ENCODE measurements at places on chromosomes 16 and 17.
A peak's percentile ranks its signal among the peaks of the same experiment; 100 is the strongest.

DNA sequence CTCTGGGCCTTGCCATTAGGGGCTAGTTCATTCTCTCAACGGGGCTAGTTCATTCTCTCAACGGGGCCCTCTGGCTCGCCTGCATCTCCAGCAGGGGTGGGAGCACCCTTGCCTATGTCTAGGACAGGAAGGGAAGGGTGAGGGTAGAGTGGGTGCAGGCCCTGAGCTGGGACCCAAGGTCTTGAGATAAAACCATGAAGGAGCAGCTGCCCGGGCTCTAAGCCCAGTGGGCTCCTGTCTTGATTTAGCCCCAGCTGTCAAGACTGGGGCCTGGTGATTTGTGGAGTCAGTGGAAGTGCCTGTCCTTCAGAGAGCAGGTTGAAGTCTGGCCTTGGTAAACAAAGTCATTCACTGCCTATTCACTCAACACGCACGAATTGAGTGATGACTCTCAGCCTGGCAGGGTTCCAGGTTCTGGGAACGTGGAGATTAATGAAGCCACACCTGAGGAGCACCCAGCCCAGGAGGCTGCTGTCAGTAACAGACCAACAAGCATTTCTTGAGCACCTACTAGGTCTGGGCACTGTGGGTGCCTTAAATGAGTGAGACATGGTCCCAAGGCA lies 35.4 kb downstream of the WNT3 start:
- DNase-seq = no peak

DNA sequence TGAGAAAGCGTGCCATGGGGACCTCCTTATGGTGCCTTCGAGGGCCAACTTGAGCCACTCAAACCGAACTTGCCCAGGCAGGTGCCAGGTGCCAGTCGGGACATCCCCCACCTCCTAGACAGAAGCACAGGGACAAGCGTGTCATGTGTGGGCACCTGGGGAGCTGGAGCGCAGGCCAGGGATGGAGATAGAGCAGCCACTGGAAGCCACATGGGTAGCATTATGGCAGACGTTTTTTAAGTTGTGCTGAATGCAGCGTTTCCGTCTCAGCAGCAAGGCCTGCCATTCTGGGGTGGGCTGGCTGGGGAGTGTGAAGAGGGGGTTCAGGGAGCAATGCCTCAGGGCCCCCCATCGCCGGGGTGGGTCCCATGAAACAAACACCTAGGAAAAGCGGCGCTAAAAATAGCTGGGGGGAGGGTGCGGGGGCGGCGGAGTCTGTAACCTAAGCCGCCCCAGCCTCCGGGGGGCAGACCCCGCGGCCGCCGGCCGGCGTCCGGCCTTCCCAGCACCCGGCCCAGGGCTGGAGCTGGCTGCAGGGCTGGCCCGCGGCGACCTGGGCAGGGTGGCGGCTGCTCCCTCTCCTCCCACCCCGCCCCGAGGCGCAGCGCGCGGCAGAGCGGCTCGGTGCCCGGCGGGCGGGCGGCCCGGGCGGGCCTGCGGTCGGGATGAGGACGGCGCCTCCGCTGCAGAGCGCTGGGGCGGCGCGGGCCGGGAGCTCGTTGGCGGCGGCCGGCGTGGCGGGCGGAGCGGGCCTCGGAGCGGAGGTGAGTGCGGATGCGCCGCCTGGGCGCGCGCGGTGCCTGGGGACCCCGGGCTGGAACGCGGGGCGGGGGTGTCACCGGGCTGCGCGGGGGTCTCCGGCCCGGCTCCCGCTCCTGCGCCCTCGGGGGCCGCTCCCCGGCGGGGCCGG lies at the start of gene ZNF469:
Gene ZNF469 (plus strand): TSS at position 469 of the 910 bp plus-strand sequence. CDS start 44,512 bp downstream, outside the sequence.
- DNase-seq = no peak

GRCh38 chr17:18382441-18383078 lies 5.0 kb downstream of the EVPLL start:
- no peak for DNase-seq

- no peak for DNase-seq
These were observed 473.1 kb downstream of the GRIN2A start for GRCh38 chr16:9708972-9709620.

- DNase-seq = no peak
These were observed 2.1 kb downstream of the SSTR2 start for GRCh38 chr17:73166731-73167581.

DNA sequence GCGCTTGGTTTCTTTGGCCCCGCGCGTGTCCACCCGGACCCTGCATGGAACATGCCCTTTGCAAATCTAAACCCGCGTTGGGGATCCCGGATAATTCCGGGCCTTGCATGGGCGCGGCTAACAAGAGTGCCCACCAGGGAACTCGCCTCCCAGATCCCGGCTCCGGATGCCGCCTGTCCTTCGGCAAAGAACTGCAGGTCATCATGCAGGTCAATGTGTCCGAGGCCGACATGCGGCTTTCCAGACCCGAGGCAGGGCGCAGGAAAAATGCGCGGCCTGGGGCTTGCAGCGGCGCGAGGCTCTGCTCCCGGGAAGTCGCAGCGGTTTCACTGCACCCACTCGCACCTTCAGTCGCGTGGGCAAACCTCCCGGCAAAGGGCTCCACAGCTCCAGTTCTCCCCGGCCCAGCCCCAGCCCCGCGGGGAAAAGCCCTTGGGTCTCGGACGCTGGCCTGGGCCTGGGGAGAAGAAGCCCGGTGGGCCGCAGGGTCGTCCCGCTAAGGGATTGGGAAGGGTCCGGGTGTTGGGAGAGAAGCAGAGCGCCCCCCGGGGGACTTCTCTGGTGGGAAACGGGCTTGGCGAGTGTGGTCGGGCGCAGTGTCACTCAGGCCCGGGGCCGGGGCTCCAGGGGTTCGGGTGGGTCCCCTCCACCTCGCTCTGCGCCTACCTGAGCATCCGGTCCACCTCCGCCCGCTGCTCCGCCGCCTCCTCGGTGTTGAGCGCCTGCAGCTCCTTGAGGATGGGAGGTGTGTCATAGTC lies 805 bp downstream of the HNF1B start:
- no peak for DNase-seq

DNA sequence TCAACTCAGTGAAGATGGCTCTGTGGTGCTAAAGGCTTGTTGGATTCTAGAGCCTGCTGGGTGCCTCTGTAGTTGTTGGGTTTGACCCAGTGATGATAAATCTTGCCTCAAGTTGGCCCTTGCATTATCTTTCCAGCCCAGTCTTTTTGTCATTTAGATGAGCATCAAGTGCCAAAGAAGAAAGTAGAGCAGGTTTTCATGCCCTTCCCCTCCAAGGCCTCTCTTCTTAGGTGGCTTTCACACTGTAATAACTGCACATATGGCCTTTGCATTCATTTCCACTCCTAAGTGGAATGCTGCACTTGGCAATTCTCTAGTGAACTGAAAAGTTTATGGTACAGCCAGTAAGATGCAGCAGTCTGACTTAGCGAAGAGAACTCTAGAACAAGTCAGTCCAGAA lies 165.1 kb downstream of the PHKB start:
- no peak for DNase-seq

DNA sequence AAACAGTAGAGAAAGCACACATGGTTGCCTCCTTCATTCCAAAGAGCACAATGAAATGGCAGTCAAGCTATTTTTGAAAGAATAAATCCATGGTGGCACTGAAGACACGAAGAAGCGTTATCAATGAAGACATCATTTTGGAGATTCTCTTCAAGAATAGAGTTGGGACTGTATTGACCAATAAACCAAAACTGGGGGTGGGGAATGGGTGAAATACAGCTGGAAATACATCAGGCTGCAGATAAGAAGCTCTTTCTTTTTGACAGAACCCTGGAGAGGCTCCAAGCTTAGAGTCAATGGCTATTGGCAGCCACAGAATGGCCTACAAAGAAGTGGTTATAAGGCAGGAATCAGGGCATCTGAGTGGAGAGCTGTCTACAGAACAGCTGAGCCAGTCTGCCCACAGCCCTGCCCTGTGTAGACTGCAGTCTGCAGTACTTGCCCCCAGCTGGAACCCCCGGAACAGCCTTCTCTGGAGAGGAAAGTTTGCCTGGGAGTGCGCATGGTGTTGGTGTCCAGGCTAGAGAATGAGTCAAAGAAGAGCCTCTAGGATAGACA lies 100.4 kb downstream of the STX8 start:
- DNase-seq = no peak

DNA sequence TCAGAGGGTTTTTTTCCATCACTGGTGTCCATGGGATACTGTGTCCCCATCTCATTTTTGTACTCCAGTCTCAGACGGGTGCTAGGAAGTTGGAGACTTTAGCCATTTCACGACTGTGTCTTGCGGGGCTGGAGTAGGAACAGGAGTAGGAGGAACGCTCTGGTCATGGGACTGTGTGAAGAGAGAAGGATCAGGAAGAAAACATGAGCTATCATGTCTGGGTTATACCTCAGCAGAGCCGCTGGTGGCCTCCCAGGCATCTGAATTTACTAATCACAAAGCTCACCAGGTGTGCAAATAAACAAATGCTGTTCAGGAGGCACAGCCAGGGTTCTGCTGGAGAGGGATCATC lies 225.4 kb downstream of the SEC14L1 start:
- DNase-seq = no peak

DNA sequence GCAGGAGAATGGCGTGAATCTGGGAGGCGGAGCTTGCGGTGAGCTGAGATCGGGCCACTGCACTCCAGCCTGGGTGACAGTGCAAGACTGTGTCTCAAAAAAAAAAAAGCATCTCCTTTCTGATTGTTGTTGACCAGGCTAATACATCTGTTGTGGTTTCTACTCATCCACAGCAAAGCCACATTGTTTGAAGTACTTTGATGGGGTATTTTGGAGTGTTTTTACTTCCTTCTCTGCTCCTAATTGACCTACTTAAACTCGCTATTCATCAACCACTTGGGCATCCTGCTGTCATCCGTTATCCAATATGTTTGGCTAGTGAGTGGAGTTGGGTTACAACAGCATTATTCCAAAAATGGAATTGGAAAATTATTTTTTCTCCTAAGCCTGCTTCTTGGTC lies 3.5 kb upstream of the CDC27 start:
- DNase-seq = no peak

DNA sequence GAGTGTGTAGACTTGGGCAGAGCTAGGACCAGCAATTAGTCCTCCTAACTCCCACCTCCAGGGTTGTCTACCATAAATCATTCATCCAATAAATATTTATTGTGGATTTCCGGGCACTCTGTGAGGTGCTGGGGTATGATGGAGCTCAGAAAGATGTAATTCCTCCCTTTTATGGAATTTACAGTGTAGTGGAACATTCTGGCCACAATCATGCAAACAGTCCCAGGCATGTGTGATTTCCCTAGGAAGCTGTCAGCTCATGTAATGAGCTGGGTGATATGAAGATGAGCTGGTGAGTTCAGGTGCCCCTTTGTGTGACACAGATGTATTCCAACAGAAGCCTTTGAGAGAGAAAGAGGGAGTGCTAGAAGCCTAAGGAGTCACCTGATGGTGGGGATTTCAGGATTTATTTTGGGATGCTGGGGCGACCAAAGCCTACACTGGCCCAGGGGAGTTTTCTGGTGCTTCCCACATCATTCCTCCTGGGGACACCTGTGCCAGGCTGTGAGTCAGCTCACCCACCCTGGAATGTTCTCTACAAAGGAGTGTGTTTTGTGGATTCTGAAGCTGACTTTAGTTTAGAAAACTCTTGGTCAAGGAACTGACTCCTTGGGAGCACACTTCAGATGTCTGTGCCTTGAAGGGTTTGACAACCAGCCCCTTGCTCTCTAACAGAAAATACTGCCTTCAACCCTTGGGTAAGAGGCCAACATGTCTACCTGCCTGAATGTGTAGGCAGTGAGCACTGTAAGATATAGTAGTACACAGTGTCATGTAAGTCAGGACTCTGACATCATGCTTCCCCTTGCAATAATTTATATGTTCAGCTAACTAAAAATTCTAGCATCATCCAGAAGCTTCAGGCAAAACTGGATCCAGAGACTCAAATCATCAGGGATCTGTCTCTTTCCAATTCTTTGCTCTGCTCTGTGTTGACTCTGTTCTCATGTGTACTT lies 42.9 kb downstream of the HS3ST4 start:
- DNase-seq = no peak

- no peak for DNase-seq
These were observed 227.5 kb upstream of the ZFHX3 start for GRCh38 chr16:73275448-73275847.

DNA sequence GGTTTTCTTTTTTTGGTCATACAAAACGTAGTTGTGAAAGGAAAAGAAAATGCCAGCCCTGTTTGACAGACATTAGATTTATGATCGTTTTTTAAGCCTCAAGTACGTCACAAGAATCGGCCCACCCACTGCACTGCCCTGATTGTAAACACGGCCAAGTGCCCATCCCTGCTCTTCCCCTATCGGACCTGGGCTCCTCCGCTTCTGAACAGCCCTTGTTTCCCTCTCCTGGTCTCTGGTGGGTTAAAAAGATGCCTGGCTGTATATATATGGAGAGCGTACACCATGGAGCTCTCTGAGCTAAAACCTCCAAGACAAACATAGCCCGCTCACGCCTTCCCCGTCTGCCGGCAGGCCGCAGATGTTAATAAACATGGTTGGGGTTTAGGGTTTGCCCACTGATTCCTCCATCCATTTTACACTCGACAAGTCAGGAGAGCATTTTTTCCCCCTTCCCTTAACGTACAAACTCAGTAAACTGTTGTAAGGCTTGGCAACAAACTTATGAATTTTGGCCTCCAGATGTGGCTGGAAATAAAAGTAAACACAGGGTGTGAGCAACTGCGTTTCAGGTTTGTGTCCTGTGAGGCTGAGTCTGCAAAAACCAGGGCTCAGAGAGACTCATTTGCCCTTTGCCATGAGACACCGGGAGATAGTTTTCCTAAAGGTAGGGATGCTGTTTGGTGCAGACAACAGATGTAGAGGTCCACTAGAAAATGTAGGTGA lies 325.9 kb downstream of the SOX9 start:
- DNase-seq = no peak

GRCh38 chr17:57892820-57893595 lies 43.2 kb upstream of the MRPS23 start:
- DNase-seq = peak; percentile 33

DNA sequence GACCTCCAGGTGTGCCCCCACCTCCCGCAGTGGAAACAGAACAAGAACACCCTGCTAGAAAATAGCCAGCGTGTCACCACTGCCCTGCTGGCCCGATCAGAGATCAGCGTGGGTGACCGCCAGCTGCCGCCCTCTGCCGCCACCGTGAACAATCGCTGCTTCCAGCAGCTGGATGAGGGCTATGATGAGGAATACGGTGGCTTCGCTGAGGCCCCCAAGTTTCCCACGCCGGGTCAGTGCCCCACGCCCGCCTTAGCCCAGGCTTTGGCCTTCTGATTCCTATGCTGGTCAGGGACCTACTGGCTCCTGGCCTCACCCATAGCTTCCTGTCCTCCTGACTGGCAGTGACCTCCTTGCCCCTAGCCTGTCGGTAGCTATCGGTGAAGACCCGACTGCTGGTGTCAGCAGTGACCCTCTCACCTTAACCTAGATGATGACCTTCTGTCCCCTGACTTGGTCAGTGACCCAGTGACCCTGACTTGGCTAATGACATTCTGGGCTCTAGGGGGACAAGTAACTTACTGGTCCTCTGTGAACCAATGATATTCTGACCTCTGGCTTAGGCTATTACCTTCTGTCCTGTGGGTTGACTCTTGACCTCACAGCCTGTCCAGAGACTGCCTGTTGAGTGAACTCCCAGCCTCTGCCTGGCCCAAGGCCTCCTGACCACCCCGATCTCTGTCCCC lies 2.4 kb downstream of the SPATA20 start:
- no peak for DNase-seq

DNA sequence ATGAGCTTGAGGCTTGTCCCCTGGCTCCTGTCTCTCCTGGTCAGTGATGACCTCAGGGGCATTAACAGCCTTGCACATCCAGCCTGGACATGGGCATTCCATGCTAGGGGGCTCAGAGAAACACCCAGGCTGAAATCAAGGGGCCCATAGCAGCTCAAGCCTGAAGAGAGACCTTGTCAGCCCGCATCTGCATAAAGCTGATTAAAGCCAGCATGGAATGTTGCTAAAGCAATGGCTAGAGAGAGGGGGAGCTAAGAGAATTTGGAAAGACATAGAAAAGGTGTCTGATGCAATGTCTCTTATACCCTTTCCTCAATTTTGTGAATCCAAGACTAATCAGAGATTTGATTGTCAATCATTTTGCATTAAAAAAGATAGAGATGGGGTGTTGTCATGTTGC lies 51.4 kb upstream of the WSCD1 start:
- DNase-seq = no peak

Data from cerebellar nuclear complex (tissue), 1 donor.